ENCODE measurements at places on chromosomes 6 and 20. TPM values are rescaled to one million over a fixed set of nuclear protein-coding genes. Genes with fewer than 3 reads are reported as not detected.

DNA sequence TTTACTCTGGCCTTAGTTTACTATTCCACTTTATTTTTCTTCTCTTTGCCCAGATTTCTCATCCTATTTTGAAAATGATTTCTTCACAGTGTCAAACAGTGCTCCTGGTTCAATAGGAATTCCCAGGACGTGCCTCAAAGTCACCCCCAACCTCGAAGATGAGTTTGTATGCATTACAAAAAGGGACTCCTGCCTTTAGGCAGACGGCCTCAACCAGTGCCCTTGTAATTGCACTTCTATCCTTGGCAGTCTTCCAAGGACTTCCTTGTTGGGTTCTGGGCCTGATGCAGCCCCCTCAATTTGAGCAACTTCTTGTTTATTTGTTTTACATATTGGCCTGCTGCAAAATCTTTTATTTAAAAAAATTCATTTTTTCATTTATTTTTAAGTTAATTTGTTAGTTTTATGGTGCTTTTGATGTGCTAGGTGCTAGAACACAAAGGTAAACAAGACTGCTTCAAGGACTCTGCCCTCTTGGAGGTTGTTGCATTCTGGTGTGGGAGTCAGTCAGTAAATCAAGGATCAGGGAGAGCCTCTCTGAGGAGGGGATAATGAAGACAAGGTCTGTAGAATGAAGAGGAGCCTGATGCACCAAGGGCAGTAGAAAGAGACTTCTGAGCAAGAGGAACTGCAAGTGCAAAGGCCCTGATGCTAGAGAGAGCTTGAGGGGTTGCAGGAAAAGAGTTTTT lies 181.5 kb upstream of the LAMP5 start:
- H3K27me3 ChIP-seq: no peaks in the 10 kb centered on the region
- DNase-seq: no peak
- no peaks in the 10 kb centered on the region for H3K4me1 ChIP-seq
- no peaks in the 10 kb centered on the region for H3K36me3 ChIP-seq

DNA sequence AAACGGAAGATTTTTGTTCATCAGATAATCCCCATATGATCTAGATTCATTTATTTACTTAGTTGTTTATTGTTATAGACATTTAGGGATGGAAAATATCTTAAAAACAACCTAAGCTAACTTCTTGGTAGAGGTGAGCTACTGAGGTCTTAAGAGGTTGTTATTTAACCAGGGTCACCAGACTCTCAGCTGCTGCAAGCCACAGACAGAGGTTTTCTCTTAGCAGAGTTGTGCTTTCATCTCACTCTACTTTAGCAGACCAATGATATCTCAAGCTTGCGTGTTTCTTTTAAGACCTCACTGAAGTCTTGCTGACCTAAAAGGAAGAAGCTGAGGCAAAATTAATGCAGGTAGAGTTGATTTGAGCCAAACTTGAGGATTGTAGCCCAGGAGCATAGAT lies 43.6 kb downstream of the NCOA7 start:
- H3K4me3 ChIP-seq: peak overlapping the region; percentile 8
- H3K36me3 ChIP-seq: no peaks in the 10 kb centered on the region
- no peak for DNase-seq

The CASS4 gene
- 3.0 TPM for total RNA-seq

GRCh38 chr20:55271371-55271770 lies 733.9 kb downstream of the CBLN4 start:
- no peak overlapping the region for H3K27ac ChIP-seq
- H3K4me3 ChIP-seq: no peak overlapping the region
- no peaks in the 10 kb centered on the region for H3K4me1 ChIP-seq
- DNase-seq: no peak

GRCh38 chr6:35034411-35035191 lies 106.5 kb downstream of the TCP11 start:
- no peaks in the 10 kb centered on the region for H3K36me3 ChIP-seq
- H3K4me1 ChIP-seq: no peaks in the 10 kb centered on the region
- peak overlapping the region; percentile 43 for H3K27ac ChIP-seq
- DNase-seq: no peak

GRCh38 chr20:44471481-44471882 lies 4.2 kb upstream of the TTPAL start:
- no peaks in the 10 kb centered on the region for H3K36me3 ChIP-seq
- no peak for DNase-seq
- no peak overlapping the region for H3K4me3 ChIP-seq
- peaks cover 4% of the 10 kb centered on the region for H3K4me1 ChIP-seq
- no peak overlapping the region for H3K27ac ChIP-seq

DNA sequence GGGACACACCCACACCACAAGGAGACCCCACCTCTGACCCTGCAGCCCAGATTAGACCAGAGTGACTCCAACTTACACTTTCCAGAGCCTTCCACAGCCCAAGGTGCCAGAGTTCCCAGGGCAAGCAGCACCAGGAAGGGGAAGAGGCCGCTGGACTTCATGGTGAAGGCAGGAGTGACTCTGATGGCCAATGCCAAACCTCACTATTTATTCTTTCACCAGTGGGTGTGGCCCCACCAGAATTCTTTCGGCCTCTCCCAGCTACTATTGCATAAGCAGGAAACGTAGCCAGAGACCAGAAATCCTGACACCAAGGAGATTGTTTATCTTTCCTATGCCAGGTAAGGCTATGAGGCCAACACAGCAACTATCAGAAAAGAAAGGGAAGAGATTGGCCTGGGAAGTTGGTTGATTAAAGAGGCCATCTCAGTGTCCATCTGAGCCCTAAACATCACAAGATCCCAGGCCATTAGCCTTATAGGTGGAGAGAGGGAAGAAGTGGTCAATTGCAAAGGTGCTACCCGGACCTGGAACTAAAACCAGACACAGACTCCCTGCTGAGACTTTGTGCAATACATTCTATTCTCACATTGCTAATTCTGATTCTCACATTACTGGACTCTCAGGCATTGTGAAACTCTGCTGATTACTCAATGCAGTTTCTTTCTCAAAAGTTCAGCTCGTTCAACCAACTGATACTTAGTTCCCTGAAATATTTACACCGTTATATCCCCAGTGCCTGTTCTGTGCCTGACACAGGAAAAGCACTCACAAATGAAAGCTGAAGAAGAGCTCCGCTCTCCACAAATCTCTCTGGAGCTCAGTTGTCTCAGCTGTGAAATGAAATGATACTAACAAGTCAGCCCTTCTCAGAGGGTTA lies at the start of gene SLPI:
SLPI (minus strand) TSS at position 182 of the 880 bp plus-strand sequence; CDS start at position 161, 21 bp downstream.
- no peaks in the 10 kb centered on the region for H3K27me3 ChIP-seq
- H3K36me3 ChIP-seq: no peaks in the 10 kb centered on the region
- H3K4me1 ChIP-seq: no peaks in the 10 kb centered on the region
- no peak for DNase-seq
- no peak within 1 kb of the TSS for H3K27ac ChIP-seq

GRCh38 chr6:35736982-35737412 lies at the start of gene ARMC12:
Gene ARMC12 (plus strand): TSS chr6:35737032. CDS start chr6:35737109, 77 bp downstream.
- no peak for DNase-seq
- no peak within 1 kb of the TSS for H3K27ac ChIP-seq
- no peaks in the 10 kb centered on the region for H3K36me3 ChIP-seq
- H3K27me3 ChIP-seq: no peaks in the 10 kb centered on the region
- peaks cover 3% of the 10 kb centered on the region for H3K4me1 ChIP-seq
- H3K4me3 ChIP-seq: no peak within 1 kb of the TSS

GRCh38 chr6:166950443-166950821 lies 5.9 kb downstream of the RNASET2 start:
- DNase-seq: no peak
- no peak overlapping the region for H3K4me3 ChIP-seq
- H3K27ac ChIP-seq: no peak overlapping the region

The KCNQ5 gene
- total RNA-seq: 0.50 TPM

GRCh38 chr6:136701045-136701444 lies 91.2 kb downstream of the MAP3K5 start:
- no peak overlapping the region for H3K4me3 ChIP-seq
- no peak overlapping the region for H3K27ac ChIP-seq
- no peaks in the 10 kb centered on the region for H3K36me3 ChIP-seq
- peaks cover 3% of the 10 kb centered on the region for H3K4me1 ChIP-seq
- H3K27me3 ChIP-seq: no peaks in the 10 kb centered on the region

- no peak overlapping the region for H3K4me3 ChIP-seq
- H3K27me3 ChIP-seq: no peaks in the 10 kb centered on the region
- H3K27ac ChIP-seq: no peak overlapping the region
- H3K4me1 ChIP-seq: no peaks in the 10 kb centered on the region
- DNase-seq: no peak
These were observed 66.0 kb upstream of the KIF16B start for GRCh38 chr20:16639027-16639941.

The ELOVL4 gene
- total RNA-seq: 0.38 TPM

- H3K4me1 ChIP-seq: no peaks in the 10 kb centered on the region
- H3K27ac ChIP-seq: peak overlapping the region; percentile 11
- no peaks in the 10 kb centered on the region for H3K27me3 ChIP-seq
These were observed 73.6 kb upstream of the RNF146 start for GRCh38 chr6:127192911-127193541.

The OTOR gene
- total RNA-seq: not detected

DNA sequence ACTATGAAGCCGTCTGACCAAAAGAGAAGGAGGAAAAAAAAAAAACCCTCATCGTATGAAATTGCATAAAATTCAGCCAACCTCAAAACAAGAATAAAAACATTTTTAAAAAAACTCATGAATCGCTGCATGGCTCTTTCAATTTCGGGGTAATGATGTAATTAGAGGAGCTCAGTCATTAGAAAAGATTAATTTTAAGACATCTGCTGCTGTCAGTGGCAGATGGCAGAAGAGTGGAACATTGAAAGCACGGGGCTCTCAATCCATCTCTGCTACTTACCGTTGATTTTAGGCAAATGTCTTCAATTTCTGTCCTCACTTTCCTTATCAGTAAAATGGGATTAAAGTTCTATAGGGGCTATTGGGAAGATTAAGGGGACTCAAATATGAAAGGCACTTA lies 79.1 kb downstream of the EYA2 start:
- no peak overlapping the region for H3K27ac ChIP-seq
- no peaks in the 10 kb centered on the region for H3K36me3 ChIP-seq
- H3K4me3 ChIP-seq: no peak overlapping the region

DNA sequence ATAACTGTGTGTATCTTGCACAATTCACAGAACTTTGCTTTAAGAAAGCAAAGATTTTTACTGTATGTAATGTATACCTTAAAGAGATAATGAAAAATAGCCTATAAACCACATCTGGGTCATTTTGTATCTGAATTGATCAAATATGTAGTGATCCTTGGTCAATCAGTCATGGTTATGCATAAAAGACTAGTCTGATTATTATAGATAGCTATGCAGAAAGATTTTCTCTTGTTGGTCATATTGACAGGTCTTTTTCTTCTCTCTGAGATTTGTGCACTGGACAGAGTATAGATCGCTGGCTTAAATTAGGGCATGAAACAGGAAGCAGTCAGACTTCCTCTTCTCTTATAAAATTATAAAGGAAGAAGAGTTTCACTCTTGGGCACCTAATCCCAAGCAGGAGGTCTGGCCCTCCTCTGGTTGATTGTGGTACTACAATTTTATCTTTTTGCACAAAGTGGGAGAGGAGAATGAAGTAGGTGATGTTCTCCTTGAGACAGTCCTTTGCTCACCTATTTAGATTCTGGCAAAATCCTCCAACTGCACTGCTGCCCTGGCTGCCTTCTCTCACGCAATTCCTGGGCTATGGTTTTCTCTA lies 380.9 kb upstream of the RGS17 start:
- H3K4me1 ChIP-seq: no peaks in the 10 kb centered on the region
- no peak overlapping the region for H3K27ac ChIP-seq
- H3K4me3 ChIP-seq: no peak overlapping the region
- no peaks in the 10 kb centered on the region for H3K36me3 ChIP-seq
- no peaks in the 10 kb centered on the region for H3K27me3 ChIP-seq

GRCh38 chr20:38181207-38181801 lies 16.2 kb upstream of the TGM2 start:
- peak; percentile 22 for DNase-seq
- no peak overlapping the region for H3K4me3 ChIP-seq
- H3K27ac ChIP-seq: no peak overlapping the region
- no peaks in the 10 kb centered on the region for H3K4me1 ChIP-seq

GRCh38 chr6:5217356-5217755 lies 43.4 kb downstream of the LYRM4 start:
- no peaks in the 10 kb centered on the region for H3K27me3 ChIP-seq
- no peaks in the 10 kb centered on the region for H3K36me3 ChIP-seq
- H3K4me3 ChIP-seq: no peak overlapping the region
- no peak overlapping the region for H3K27ac ChIP-seq
- H3K4me1 ChIP-seq: peaks cover 6% of the 10 kb centered on the region

Measured in kidney (tissue), 22 donors.